ENCODE measurements at places on chromosomes 2 and 18.
A peak's percentile ranks its signal among the peaks of the same experiment; 100 is the strongest.

GRCh38 chr2:37417321-37417720 is 72.9 kb downstream of the QPCT start:
- DNase-seq = no peak

DNA sequence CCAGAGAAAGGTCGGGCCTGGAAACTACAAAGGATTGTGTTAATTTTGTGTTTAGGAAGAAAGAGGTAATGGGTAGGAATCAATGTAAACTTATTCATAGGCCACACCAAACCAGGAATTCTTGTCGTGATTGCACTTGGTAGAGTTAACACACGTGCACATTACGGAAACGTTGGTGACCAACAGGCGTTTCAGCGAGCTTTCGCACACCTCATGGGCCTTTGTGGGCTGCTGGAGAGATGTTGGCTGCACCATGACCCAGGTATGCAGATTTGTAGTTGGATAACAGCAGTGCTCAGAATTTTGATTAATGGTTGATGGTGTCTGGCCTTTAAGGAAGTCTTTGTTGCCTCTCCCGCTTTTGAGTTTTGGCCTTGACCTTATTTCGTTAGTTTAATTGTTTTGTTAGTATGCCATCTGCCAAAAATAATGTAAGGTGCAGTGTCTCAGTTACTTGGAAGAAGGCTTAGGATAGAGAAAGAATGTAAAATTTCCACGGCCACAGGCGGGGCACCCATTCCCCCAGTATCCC is 1.9 kb downstream of the ZNF236 start:
- no peak for DNase-seq

DNA sequence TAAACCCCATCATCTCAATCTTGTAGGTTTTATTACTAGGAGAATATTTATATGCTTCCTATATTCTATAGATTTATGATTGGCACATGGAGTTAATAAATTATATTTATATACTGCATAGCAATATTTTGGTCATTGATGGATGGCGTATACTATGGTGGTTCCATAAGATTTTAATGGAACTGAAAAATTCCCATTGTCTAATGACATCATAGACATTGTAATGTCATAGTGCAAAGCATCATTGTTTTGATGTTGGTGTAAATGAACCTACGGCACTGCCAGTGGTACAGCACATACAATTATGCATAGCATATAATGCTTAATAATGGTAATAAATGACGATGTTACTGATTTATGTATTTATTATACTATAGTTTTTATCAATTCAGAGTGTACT is 1135.9 kb downstream of the CNTNAP5 start:
- no peak for DNase-seq

- no peak for DNase-seq
These were observed 40.6 kb downstream of the EHD3 start for GRCh38 chr2:31274401-31275075.

- DNase-seq = no peak
These were observed 681.3 kb downstream of the CPS1 start for GRCh38 chr2:211237586-211238275.

GRCh38 chr2:27809761-27810241 is 38.3 kb downstream of the MRPL33 start:
- DNase-seq = no peak

- DNase-seq = no peak
These were observed 495 bp downstream of the TMEM169 start for GRCh38 chr2:216082117-216082711.

DNA sequence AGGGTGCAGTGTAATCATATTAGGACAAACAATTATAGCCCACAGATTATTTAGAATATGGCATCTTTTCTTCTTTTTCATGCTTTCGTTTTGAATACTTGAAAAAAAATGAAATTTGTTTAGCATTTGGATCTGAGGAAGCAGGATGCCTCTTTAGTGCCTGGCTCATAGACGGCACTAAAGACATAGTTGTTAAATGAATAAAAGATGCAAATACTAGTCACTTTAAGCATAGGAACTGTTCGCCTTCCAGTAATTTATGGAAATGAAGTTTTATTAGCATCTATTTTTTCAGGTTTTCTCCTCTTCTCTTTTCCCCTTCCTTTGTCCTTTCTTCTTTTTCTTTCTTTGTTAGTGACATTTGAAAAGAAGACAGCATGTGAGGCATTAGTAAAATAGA is 80.4 kb downstream of the CHST9 start:
- no peak for DNase-seq

DNA sequence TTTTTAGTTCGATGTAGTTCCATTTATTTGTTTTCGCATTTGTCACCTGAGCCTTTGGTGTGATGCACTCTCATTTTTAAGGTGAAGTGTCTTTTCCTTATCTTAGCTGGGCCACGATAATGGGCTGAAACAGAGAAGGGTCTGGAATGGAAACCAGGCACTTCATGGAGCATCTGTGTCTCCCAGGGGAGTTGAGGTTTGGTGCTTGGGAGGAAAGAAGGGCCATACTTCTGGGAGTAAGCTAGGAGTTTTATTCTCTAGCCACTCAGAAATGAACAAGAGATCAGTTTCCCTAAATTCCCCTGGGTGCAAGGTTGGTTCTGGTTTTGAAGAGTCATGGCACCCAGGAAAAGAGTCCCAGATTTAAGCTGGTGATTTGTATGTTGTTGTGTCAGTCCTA is 179.4 kb upstream of the CXCR4 start:
- DNase-seq = no peak

GRCh38 chr2:231360881-231361371 is 34.6 kb upstream of the B3GNT7 start:
- DNase-seq = no peak

GRCh38 chr2:14936426-14936825 is 303.9 kb downstream of the LRATD1 start:
- no peak for DNase-seq

DNA sequence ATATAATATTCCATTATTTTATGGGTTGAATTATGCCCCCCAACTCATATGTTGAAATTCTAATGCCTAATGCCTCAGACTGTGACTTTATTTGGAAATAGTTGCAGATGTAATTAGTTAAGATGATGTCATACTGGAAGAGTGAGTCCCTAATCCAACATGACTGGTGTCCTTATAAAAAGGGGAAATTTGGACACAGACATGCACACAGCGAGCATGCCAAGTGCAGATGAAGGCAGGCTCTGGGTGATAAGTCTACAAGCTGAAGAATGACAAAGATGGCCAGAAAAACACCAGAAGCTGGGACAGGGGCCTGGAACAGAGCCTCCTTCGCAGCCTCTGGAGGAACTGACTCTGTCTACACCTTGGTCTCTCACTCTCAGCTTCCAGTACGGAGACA is 10.0 kb upstream of the ASAP2 start:
- no peak for DNase-seq

- no peak for DNase-seq
These were observed 9.3 kb downstream of the IL1F10 start for GRCh38 chr2:113076954-113077669.

DNA sequence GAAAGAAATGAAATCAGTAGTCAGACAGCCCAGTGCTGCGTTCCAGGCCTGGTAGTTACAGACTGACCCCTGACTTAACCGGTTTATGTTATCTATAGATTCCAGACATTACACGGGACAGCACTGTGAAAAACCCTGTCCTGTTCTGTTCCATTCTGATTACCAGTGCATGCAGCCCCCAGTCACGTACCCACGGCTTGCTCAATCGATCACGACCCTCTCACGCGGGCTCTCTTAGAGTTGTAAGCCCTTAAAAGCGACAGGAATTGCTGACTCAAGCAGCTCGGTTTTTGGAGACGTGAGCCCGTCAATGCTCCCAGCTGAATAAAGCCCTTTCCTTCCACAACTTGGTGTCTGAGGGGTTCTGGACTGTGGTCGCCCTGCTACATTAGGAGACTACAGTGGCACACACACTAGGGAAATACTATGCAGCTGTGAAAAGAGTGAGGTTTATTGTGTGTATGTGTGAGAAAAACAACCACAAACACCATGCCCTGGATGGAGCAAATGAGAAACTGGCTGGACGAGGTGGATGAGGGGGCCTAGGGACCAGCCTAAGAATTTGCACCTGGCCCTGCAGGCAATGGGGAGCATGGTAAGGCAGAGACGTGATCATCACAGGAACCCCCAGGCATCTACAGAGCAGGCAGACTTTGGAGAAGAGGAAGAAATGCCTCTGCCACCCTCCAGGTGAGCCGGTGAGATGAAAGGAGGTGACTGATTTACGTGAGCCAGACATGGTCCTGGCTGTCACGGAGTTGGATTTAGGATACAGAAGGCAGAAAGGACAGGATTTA is 49.1 kb upstream of the SEMA4C start:
- no peak for DNase-seq

- no peak for DNase-seq
These were observed 5.0 kb downstream of the SP9 start for GRCh38 chr2:174339561-174340399.

GRCh38 chr2:47159627-47160026 is 4.5 kb upstream of the STPG4 start:
- DNase-seq = no peak

DNA sequence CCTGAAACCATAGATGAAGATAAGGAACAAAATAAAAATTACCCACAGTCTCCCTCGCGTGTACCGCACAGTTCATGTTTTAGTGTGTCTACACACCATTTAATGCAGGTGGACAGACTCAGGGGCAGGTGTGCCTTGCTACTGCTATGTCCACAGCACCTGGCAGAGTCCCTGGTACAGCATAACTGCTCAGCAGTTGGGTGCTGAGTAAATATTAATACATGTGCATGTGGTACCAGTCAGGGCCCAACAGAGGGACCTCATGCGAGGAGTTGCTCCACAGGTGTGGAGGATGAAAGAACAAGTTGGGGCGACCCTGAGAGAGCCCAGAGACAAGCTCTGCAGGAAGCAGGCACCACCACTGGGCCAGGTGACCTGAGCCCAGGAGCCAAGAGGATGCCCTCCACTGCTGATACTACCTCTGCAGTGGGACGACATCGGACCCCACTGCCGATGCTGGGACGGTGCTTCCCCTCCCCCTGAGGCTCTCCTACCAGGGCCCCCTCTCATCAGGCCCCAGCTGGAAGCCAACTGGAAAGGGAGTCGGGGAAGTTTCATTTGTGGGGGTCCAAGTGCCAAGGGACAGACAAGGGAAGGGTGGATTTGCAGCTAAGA is 100.8 kb downstream of the NEDD4L start:
- DNase-seq = no peak

GRCh38 chr18:11661430-11661829 is 27.6 kb upstream of the GNAL start:
- no peak for DNase-seq

GRCh38 chr18:48824231-48824970 is 126.4 kb downstream of the SMAD7 start:
- no peak for DNase-seq

DNA sequence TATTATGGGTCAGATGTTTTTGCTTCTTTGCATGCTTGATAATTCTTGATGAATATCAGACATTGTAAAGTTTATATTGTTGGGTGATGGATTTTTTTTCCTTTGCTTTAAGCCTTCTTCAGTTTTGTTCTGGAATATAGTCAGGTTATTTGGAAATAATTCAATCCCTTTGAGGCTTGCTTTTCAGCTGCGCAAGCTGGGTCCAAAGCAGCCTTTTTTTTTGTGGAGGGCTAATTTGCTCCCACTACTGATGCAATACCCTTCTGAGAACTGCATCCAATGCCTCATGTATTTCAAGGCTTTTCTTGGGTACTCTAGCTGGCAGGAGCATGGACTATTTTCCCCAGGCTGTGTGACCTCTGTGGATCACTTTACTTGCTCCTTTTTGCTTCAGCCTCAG is 245.9 kb downstream of the AGPS start:
- no peak for DNase-seq

DNA sequence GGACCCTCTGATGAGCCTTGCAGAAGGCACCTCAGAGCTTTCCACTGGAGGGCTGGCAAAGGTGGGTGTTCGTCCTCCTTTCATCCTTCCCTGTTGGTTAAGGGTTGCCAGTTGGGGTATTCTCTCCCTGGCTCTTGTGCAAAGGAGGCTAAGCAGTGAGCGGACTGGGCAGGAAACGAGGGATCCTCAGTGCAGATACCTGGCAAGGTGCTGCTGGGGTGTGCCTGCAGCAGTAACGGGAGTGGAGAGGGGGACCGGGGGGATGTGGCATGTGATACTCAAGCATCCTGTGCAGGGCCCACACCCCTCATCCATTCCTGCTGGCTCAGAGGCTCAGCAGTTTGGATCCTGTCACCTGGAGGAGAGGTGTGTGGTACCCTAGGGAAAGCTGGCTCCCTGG is 4.2 kb upstream of the ADCY3 start:
- no peak for DNase-seq

GRCh38 chr2:112182581-112183034 is 44.4 kb downstream of the FBLN7 start:
- DNase-seq = no peak

- no peak for DNase-seq
These were observed 12.1 kb downstream of the SPIRE1 start for GRCh38 chr18:12645751-12646203.

DNA sequence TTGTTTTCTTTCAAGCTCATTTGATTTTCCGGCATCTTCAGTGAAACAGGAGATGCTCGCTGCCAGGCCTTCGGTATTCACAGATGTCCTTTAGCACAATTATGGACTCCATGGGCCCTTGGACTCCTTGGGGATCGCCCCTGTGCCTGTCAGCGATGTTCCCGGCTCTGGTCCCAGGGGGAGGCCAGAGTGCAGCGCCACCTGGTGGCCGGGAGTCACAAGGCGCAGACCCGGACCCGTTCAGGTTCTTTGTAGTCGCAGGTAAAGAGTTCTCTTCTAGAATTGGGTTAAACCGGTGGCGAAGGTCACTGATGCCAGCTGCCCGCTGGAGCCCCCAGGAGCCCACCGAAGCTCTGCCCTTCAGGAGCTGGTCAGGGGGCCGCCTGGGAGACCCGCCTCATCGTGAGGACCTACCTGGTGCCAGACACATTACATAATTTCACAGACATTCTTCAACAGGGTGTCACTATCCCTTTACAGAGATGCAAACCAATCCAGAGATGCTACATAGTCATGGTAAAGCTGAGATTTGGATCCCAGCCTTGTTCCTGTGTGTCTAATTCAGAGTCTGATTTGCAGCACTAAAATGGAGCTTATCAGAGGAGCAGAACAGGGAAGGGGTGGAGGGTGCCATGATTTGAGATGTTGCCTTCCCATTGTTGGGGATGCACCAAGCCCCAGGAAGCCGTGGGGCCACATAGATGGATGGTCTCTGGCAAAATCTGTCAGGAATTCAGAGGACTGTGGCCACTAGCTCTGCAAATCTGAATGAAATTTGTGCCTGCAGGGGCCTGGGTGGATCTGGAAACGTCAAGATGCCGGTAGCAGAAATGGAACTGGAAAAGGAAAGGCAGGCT is 6.0 kb upstream of the INPP5D start:
- peak; percentile 65 for DNase-seq

GRCh38 chr2:68319398-68320117 is at the start of gene CNRIP1:
CNRIP1 (minus strand) TSS chr2:68319949; CDS start chr2:68319400, 549 bp downstream.
- no peak for DNase-seq

All from memory B cell (primary cell).